CD4-positive, alpha-beta memory T cell (primary cell): ENCODE measurements at places on chromosomes 4 and X.
A peak's percentile ranks its signal among the peaks of the same experiment; 100 is the strongest.

DNA sequence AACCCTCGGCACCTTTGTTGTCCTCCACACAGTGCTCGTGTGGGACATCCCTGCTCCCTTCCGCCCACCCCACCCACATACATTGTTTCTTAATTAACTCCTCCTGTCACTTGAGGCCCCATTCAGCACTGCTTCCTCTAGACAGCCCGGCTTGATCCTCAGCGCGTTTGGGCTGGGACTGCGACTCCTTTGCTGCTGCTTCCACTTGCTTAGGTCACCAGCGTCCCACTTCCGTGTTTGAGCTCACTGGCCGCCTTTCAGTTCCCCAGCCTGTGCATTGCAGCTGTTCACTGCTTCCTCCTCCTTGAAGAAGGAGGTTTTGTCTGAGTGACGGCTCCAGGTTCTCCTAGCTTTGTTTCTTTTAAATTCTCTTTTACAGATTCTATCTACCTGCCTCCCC is 16.1 kb downstream of the RNF4 start:
- peak; percentile 64 for DNase-seq

DNA sequence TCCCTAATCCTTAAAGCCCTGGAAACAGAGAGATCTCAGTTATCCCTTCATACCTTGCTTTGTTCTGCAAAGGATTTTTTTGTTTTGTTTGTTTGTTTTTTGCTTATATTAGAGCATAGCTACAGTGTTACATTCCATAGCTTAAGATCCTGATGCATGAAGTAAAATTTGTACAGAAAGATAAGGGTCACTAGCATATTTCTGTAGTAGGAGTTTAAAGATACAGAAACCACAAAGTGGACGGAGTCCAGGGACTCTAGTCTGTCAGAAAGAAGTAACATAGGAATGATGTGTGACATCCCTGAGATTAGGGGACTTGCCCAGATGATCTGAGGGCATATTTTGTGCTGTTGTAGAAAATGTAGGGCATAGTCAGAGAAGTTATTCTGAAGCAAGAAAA is 151.9 kb upstream of the PLAC1 start:
- no peak for DNase-seq

DNA sequence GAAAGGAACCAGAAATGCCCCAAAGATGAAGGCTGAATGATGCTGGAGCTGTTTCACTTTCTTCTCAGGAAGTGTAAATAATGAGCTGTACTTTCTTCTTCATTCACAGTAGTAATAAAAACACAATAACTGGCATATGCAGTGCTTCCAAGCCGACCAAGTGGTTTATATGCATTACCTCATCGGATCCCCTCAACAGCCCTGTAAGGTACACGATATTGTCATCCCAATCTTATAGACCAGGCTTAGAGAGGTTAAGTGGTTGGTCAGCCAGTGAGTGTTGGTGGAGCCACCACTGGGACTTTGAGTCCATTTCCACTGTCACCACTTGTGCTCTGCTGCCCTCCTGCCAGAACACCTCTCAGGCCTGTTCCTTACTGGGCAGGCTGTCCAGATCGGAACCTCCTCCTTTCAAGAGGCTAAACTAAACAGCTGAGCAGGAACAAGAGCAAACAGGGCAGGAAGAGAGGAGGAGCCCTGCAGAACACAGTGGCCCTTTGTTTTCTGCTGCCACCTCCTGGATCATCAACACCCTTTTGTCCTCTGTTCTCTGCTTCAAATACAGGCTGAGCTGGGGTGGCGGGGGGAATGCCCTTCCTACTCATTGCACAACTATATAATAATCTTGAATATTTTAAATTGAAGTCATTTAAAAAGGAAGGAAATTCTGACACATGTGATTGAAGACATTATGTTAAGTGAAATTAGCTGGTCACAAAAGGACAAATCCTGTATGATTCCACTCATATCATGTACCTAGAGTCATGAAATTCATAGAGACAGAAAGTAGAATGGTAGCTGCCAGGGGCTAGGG is 112.5 kb upstream of the ATP6AP2 start:
- DNase-seq: no peak

- no peak for DNase-seq
Measured at GRCh38 chrX:70592091-70592490, 147.5 kb downstream of the DLG3 start.

DNA sequence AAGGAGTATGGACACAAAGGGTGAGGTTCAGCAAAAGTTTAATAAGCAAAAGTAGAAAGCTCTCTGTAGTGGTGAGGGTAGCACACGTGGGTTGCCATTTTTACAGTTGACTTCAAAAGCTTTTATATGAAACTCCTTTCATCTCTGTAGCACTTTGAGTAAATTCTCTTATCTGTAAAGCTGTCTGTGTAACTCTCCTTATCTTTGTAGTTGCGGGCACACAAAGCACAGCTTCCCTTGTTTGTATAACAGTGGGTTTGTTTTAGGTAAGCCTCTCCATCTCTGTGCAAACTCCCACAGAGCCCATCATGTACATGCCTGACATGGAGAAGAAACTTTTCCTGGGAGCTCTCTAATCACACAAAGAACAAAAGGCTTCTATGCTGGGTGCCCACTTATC is 325.9 kb upstream of the PABPC5 start:
- DNase-seq: no peak

DNA sequence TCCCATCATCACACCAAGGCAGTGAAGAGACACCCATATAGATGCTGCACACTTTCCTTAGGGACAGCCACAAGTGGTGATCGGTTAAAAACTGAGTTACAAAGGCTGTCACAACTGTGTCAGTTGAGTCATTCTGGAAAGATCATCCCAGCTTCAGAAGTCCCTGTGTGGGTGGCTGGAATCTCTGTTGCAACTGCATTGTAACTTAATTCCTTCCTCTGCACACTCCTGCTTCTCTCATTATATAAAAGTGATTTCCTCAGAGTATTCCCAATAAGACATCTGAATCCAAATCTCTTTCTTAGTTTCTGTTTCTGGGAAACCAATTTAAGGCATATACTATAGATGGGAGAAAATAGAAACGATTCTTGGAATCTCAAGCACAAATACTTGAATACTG is 88.1 kb downstream of the FSTL5 start:
- DNase-seq: no peak

GRCh38 chr4:86386817-86387415 is 27.1 kb upstream of the MAPK10 start:
- DNase-seq: no peak

DNA sequence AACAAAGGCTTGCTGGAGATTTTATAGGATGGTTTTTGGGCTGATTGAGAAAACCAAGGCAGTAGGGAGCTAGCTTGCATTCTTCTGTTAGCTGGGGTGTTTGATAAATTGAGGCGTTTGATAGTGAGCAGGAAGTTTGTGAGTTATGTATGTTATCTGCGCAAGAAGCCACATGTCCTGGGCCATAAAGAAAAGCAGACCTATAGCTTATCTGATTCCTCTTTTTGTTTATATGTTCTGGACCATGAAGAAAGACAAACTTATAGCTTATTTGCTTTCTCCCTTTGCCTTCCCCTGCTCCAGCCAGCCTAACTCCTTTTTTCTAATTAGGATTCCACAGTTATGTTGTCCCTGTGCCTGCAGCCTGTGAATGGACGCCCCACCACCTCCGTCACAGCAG is 9.2 kb downstream of the HNRNPH2 start:
- no peak for DNase-seq

DNA sequence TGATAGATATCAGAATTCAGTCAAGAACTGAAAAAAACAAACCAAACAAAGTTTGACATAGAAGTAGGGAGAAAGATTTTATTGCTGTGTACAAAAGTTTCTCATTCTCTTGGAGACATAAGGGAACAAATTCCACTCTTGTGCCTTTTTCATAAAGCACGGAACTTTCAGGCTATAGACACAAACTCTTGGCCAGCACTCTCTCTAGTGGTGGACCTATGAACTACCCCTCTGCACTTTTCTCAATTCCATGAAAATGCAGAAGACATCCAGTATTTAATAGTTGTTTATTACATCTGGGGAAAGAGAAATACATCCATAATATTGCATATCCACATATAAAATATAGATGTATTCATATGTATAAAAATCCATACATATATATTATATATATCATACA is 291.6 kb upstream of the HS3ST1 start:
- no peak for DNase-seq

DNA sequence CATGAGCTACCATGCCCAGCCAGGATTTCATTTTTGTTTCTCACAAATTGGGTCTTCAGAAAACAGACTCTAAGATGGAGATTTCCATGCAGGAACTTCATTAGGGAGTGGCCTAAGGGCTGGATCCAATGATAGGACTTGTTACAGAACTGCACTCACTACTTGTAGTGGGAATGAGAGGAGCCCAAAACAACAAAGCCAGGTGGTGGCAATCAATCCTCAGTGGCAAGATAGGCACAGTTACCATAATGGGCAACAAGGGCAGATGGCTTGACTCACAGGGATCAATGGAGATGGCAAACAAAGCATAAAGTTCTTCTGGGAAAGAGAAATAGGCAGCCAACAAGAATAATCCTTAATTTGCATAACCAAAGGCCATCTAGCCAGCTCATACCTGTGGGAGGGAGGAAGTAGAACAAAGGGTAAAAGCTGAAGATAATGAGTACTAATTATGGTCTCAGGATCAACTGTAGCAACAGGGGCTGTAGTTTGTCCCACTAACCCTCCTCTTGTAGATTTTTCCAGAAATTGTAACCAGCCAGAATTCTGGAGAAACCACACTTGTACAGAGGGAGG is 72.8 kb upstream of the MAPK10 start:
- no peak for DNase-seq

- DNase-seq: no peak
Measured at GRCh38 chrX:129144172-129145038, 378.9 kb downstream of the SMARCA1 start.

GRCh38 chr4:101157415-101158133 is 189.8 kb downstream of the PPP3CA start:
- no peak for DNase-seq

GRCh38 chrX:141668371-141668770 is 30.2 kb downstream of the SPANXD start:
- DNase-seq: no peak

DNA sequence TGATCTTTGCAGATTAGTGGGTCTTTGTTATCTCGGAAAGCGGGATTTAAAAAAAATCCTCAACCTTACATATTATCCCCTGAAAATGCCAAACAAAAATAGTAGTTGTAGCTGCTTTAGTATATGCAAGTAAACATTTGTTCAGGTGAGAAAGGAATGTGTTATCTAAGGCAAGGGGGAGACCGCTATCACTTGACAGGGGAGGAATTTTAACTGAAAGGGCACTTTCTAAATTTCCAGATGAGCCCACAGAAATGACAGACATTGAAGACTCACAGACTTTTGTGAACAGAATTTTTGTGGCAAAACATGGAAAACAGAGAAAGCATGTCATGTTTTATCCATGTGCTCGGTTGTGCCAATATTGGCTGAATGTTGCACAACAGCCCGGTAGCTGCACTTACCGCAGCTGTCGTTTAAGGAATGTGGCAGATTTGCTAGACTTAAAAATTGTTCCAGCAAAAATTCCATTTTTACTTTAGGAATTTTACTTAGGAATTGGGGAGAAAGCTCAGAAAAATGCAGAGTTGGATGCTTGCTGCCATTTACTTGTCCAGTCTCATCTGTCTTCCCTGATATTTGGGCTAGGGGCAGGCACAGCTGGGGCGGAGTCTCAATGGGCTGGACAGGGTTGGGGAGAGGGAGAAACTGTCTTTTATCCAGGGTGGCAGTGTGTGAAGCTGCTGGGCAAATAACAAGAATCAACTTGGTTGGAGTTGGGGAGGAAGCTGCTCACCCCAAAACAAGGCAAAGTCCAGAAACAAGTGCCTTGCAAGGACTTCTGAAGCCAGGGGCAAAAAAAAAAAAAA is 94.6 kb upstream of the RPS6KA3 start:
- DNase-seq: no peak

DNA sequence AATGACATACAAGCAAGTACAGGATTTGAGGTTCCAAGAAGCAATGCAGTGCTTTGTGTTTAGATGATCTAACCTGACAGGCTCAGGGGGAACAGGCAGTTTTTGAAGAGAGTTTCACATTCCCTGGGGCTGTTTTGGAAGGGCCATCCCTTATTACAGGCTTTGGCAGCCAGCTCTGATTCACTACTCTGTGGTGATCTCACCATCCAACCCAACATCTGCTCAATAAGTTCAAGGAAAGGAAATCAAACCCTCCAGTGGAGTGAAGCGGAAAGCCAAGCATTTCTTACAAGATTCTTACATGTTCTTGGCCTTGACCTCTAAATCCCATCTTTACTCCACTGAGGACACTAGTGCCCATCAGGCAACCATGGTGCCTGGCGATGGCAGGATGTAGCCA is 7.5 kb downstream of the IDS start:
- no peak for DNase-seq

DNA sequence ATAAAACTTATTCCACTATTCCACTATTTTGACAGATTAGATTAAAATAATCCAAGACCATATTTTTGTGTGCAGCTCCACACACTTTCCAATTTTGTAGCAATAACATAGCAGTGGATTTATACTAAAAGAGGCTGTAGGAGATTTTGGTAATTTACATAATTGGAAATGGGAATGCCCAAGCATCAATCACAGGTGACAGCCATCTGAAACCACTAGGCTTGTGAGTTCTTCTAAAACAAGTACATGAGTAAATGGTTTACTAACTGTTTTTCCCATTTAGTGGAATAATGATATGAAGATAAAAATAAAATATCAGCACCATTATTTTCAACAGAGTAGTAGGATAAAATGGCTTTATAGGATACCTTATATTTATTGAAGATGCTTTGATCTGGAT is 4.4 kb downstream of the ANK2 start:
- DNase-seq: no peak

DNA sequence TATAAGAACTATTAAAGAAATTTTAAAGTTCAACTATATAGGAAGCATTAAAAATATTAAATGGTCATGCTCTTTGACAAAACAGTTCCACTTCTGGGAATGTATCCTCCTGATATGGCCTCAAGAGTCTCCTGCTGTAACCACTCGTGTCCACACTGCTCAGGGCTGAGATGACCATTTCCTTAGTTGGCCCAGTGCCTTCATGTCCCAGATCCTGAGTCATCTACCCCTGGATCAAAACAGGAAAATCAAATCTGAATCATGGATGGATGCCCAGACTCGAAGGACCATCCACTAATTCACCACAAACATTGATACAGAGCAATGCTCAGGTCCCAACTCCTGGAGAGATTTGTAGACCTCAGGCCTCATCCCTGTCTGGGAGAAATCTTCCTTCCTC is 44.7 kb downstream of the GPRASP3 start:
- DNase-seq: no peak

DNA sequence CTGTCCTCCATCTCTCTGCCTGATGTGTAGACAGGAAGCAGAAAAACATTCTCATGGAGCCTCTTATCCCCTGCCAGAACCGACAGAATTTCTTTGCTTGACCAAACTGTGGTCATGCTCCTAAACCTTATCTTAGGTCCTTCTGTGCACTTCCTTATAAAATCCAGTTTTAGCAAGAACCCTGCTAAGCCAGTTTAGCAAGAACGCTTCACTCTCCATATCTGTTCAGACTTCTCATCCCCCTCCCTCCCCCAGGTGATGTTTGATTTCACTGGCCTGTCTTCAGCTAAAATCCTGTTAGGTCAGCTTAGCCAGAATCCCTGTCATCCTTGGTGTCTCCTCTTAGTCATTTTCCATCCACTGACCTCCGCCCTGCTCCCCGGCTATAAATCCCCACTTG is 1130.9 kb upstream of the PRKX start:
- DNase-seq: no peak

GRCh38 chrX:4263030-4263803 is 549.8 kb upstream of the PRKX start:
- DNase-seq: no peak

- no peak for DNase-seq
Measured at GRCh38 chr4:127238956-127239475, 393.7 kb upstream of the INTU start.
